ENCODE measurements at places on chromosomes 7 and 10.
A peak's percentile ranks its signal among the peaks of the same experiment; 100 is the strongest.

- DNase-seq: peak; percentile 21
These were observed 28.9 kb upstream of the INHBA start for GRCh38 chr7:41731493-41732435.

- DNase-seq: no peak
These were observed 128.8 kb upstream of the FAM20C start for GRCh38 chr7:63521-64021.

GRCh38 chr10:11601670-11602069 lies 9.8 kb downstream of the USP6NL start:
- no peak for DNase-seq

- no peak for DNase-seq
These were observed 644.5 kb upstream of the LRRTM3 start for GRCh38 chr10:66281327-66281726.

GRCh38 chr7:102028206-102028826 lies 210.9 kb downstream of the CUX1 start:
- DNase-seq: no peak

- DNase-seq: no peak
These were observed 165.7 kb downstream of the PTPN20 start for GRCh38 chr10:47076949-47077361.

GRCh38 chr10:4653160-4653559 lies 172.8 kb upstream of the AKR1E2 start:
- no peak for DNase-seq

GRCh38 chr7:155579565-155579964 lies 33.2 kb upstream of the CNPY1 start:
- DNase-seq: no peak

GRCh38 chr10:92076722-92077121 lies 153.2 kb downstream of the BTAF1 start:
- DNase-seq: no peak

- no peak for DNase-seq
These were observed 1.5 kb upstream of the LOXL4 start for GRCh38 chr10:98269435-98269912.

GRCh38 chr7:69633122-69633831 lies 35.0 kb downstream of the AUTS2 start:
- no peak for DNase-seq

GRCh38 chr10:13998163-13998835 lies 332.4 kb downstream of the FRMD4A start:
- no peak for DNase-seq

GRCh38 chr7:2199528-2199927 lies 33.2 kb downstream of the MAD1L1 start:
- DNase-seq: no peak

DNA sequence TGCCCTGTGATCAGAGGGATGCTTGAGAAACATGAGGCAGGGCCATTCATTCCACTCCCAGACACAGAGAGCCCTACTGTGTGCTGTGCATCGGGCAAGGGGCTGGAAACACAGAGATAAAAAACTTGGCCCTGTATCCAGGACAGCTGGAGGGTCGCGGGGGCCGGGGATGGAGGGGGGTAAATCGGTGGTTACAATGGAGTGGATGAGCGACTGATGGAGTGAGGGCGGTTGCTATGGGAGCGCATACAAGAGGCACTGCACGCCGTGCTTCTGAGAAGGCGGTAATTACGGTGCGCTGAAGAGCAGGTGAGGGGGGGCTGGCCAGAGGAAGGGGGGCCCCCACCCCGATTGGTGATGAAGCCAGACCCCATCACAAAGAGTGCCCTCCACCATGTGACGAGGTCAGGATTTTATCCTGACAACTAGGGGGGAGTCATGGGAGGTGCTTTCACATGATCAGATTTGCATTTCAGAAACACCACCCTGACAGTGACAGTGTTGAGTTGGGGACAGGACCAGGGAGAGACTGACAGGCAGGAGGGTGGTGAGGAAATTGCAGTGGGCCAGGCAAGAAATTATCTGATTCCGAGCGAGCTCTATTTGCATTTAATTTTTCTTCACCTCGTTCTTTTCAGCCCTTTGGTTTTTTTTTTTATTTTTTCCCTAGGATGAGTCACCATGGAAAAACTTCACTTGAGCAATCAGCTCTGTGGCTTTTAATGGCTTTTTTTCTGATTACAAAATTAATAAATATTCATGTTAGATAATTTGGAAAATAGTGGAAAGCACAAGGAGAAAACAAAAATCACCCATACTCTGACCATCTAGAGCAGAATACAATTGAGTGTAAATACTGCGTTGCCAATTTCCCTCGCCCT lies 7.8 kb downstream of the CPA5 start:
- no peak for DNase-seq

DNA sequence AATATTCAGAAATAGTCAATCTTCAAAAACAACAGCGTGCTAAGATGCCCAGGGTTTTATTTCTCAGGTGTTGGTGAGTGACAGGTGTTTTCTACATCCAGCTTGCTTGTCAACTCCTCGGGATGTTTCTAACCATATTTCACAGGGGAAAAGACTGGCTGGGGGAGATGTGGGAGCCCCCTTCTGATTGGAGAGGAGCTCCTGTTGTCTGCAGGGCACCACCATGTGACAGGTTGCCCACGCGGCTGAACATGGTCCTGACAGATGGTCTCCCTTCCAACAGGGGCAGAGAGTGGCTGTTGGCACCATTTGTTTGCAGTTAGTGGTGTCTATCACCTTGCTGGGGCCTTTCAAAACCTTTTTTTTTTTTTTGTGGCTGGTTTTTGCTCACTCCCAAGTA lies 16.5 kb upstream of the GPR26 start:
- DNase-seq: no peak

- no peak for DNase-seq
These were observed 17.6 kb upstream of the PPP1R17 start for GRCh38 chr7:31669461-31669860.

DNA sequence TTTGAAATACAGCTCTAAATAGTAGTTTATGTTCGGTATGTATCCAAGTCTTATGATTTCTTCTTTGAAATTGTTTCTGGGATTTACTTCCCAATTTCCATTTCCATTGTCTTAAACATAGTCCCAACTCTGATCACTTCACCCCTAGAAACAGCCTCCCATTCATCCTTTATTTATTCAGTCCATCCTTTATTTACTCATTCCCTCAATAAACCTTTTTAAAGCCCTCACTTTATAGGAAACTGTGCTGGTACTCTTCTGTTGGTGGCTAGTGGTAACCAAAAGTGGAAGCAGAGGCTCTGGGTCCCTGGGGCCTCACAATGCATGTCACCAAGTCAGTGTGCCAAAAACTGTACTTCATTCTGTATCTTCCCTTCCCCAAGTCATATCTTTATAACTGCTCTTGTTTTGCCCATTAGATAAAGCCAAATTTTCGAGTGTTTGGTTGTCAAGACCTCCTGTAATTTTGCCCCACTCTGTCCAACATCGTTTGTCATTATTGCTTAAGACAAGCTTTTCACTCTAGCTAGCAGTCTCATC lies 3.9 kb upstream of the EPC1 start:
- DNase-seq: no peak

GRCh38 chr10:114541081-114541796 lies 116.8 kb downstream of the ABLIM1 start:
- no peak for DNase-seq

GRCh38 chr10:30813872-30814481 lies 184.4 kb upstream of the LYZL2 start:
- no peak for DNase-seq

GRCh38 chr10:118506671-118507590 lies 88.5 kb downstream of the PRLHR start:
- DNase-seq: no peak
